Ovary (tissue), 10 donors: ENCODE measurements at places on chromosomes 4 and X. TPM values are rescaled to one million over a fixed set of nuclear protein-coding genes. Genes with fewer than 3 reads are reported as not detected.

DNA sequence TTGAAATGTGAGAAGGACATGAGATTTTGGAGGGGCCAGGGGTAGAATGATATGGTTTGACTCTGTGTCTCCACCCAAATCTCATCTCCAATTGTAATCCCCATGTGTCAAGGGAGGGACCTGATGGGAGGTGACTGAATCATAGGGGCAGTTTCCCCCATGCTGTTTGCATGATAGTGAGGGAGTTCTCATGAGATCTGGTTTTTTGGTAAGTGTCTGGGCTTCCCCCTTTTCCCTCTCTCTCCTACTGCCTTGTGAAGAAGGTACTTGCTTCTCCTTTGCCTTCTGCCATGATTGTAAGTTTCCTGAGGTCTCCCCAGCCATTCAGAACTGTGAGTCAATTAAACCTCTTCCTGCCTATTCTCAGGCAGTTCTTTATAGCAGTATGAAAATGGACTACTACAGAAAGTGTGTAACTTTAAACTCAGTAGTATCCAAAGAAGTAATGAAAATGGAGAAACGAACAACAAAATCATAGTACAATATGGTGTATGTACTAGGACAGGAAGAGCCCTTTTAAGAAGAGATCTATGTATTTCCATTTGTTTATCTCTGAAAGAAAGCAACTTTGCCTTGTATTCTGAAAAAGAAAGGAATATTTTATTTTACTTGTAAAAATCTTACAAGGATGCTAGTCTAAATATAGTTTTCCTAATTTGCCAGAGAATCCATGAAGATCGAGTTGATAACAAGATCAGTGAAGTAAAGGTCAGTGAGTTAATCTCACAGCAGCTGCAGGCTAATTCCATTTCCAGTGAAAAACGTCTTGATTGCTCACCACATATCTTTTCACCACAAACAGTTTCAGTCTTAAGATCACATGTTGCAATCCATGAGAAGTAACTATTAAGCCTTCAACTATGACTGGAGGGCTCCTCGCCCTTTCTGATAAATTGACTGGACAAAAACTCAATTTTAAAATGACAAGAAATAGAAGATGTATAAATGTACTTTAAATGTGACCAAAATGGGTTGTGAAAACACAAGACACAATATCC is 20.5 kb downstream of the PKD2 start:
- H3K4me3 ChIP-seq: no peak overlapping the region
- no peaks in the 10 kb centered on the region for H3K4me1 ChIP-seq
- DNase-seq: no peak
- H3K36me3 ChIP-seq: no peaks in the 10 kb centered on the region
- H3K27ac ChIP-seq: no peak overlapping the region

GRCh38 chr4:7863911-7864681 is 75.6 kb downstream of the AFAP1 start:
- H3K27ac ChIP-seq: no peak overlapping the region
- no peaks in the 10 kb centered on the region for H3K36me3 ChIP-seq
- no peaks in the 10 kb centered on the region for H3K27me3 ChIP-seq
- H3K4me1 ChIP-seq: peaks cover 7% of the 10 kb centered on the region
- no peak for DNase-seq
- no peak overlapping the region for H3K4me3 ChIP-seq

GRCh38 chr4:69800599-69800998 is 40.2 kb upstream of the SULT1B1 start:
- H3K36me3 ChIP-seq: no peaks in the 10 kb centered on the region
- no peaks in the 10 kb centered on the region for H3K27me3 ChIP-seq
- no peak for DNase-seq
- no peak overlapping the region for H3K4me3 ChIP-seq
- H3K27ac ChIP-seq: no peak overlapping the region

DNA sequence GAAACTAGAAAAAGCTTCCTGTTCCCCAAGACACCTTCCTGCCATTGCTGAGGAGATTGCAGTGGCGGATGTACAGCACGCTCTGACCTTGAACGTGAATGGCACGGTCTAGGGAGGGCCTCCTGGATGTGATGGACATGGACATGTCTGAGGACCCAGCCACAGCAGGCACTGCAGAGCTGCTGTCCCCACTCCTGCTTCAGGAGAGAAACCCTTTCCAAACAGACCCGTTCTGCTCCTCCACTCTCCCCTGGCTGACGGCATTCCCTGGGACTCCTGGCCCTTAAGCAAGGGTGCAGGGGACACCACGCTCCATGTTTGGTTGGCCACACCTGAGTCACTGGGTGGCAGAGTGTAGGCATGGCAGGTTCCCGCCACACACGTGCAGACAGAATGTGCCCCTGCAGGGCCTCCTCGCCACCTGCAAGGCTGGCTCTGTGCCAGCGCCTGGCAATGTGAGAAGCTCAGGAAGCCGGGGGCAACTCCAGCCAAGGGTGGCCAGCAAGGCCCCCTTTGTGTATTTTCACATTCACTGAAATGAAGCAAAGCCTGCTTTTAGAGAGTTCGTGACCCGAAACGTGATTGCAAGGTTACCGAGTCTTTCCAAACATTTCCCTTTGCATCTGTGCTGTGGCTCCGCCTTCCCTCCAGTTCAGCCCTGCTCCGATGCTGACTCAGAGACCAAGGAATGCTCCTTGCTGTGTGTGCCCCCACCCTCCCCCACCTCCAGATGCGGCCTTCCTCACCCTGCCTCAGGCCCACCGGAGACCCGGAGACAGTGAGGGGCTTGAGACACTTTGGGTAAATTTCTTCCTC is 46.1 kb downstream of the HTRA3 start:
- peak overlapping the region; percentile 11 for H3K27ac ChIP-seq
- H3K4me3 ChIP-seq: no peak overlapping the region
- DNase-seq: peak; percentile 79
- H3K36me3 ChIP-seq: no peaks in the 10 kb centered on the region
- H3K27me3 ChIP-seq: no peaks in the 10 kb centered on the region
- H3K4me1 ChIP-seq: peaks cover 18% of the 10 kb centered on the region

DNA sequence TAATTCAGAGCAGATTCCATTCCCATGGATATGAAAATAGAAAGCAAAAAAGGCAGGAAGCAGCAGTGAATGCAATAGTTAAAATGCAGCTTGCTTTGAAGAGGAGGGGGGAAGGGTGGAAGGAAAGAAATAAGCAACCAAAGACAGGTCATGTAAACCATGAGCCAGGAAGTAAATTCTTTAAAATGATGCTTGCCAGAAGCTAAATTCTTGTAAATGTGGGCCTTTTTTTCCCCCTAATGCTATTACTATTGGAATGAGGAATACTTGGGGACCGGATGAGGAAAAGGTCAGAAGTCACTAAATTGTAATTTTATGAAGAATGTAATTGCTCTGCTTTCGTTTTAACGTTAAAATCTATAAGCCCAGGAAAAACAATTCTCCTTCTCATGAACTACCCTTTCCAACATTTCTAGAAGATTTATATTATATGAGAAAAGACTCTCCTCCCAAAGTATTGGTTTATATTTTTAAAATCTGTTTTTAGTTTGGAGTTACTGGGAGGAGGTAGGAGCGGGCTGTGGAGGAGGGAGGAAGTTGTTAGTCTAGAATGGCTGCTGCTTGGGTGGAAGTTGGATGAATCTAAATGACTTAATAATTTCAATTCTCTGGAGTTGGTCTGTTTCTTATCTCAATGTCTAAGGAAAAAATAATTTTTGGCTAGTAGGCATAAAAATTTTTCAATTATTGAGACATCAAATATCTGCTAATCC is 77.6 kb upstream of the PCDH18 start:
- H3K27me3 ChIP-seq: no peaks in the 10 kb centered on the region
- peak overlapping the region; percentile 29 for H3K4me3 ChIP-seq
- no peak for DNase-seq
- H3K4me1 ChIP-seq: no peaks in the 10 kb centered on the region
- H3K36me3 ChIP-seq: no peaks in the 10 kb centered on the region

- no peaks in the 10 kb centered on the region for H3K4me1 ChIP-seq
- H3K36me3 ChIP-seq: no peaks in the 10 kb centered on the region
- H3K27me3 ChIP-seq: no peaks in the 10 kb centered on the region
- DNase-seq: no peak
- H3K4me3 ChIP-seq: no peak overlapping the region
- H3K27ac ChIP-seq: no peak overlapping the region
These were observed 58.5 kb downstream of the PGRMC2 start for GRCh38 chr4:128228845-128229795.

DNA sequence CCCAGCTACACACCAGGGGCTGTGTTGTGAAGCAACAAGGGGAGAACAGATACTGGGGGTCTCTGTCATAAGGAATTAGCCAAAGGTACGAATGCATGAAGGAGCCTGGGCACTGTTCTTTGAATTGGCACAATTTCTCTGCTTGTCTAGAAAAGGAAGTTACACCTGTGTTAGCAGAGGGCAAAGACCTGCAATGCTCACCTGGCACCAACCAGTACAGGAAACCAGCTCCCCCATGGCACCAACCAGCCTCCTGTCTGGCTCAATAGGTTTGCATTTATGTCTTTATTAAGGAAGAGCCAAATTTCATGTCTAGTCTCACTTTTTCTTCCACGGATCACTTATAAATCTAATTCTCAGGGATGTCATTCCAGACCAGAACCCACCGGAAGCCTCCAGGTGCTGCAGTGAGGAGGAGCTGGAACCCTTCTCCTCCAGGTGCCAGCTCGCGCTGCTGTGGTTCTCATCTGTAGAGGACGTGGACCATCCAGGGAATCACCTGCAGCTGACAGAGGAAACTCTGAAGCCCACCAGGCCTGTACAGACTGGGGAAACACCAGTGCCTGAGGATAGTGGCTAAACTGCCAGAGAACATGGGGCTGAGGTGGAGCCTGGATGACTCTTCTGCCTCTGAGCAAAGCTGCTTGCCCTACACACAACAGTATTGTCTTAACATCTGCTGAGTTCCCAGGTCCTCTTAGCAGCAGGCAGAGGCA is 113.4 kb upstream of the TRIM2 start:
- no peak overlapping the region for H3K27ac ChIP-seq
- DNase-seq: no peak
- H3K27me3 ChIP-seq: no peaks in the 10 kb centered on the region
- H3K4me1 ChIP-seq: no peaks in the 10 kb centered on the region
- H3K4me3 ChIP-seq: no peak overlapping the region

DNA sequence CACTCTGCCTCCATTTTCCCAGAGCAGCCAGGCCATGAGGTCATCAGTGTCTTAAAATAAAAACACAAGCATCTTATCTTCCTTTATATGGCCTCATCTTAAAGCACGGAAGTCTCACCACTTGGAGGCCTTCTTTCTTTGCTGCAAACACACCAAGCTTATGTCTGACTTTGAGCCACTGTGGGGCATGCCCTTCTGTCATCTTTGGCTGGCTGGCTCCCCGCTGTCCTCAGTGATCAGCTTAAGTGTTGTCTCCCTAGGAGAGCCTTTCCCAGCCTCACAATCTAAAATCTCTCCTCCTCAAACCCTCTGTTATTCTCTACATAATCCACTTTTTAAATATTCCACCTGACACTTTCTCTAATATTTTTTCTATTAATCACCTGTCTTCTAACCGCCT is 191.6 kb upstream of the TTC29 start:
- peak overlapping the region; percentile 78 for H3K27ac ChIP-seq
- H3K4me3 ChIP-seq: no peak overlapping the region
- H3K4me1 ChIP-seq: peaks cover 11% of the 10 kb centered on the region

GRCh38 chr4:172998527-172999469 is 169.8 kb upstream of the GALNT7 start:
- no peak overlapping the region for H3K4me3 ChIP-seq
- no peak overlapping the region for H3K27ac ChIP-seq
- DNase-seq: no peak
- H3K4me1 ChIP-seq: no peaks in the 10 kb centered on the region
- H3K36me3 ChIP-seq: no peaks in the 10 kb centered on the region

RRH gene
- 0.06 TPM for polyA plus RNA-seq

PF4V1 gene
- not detected for polyA plus RNA-seq

PNMA6A gene
- 4.3 TPM for polyA plus RNA-seq

DCAF8L1 gene
- polyA plus RNA-seq: not detected

CYTL1 gene
- polyA plus RNA-seq: 4.4 TPM

INTU gene
- 5.5 TPM for polyA plus RNA-seq

RASGEF1B gene
- polyA plus RNA-seq: 5.5 TPM
